Activated naive CD4-positive, alpha-beta T cell treated with anti-CD3 and anti-CD28 coated beads, Interleukin-2, amount 10 ng/mL, durations not matched to agents 5 hours and 36 hours (primary cell): ENCODE measurements at places on chromosomes 4 and X. TPM values are rescaled to one million over a fixed set of nuclear protein-coding genes. Genes with fewer than 3 reads are reported as not detected.

Gene ANTXR2
- 48.8 TPM for total RNA-seq

Gene PRIMPOL
- total RNA-seq: 17.4 TPM

Gene AFM
- not detected for total RNA-seq

Gene F9
- total RNA-seq: not detected

Gene MAPK10
- total RNA-seq: not detected

Gene WFS1
- total RNA-seq: 1.8 TPM

Gene PCYT1B
- 0.05 TPM for total RNA-seq

Gene SLC25A53
- 6.7 TPM for total RNA-seq

Gene PDGFRA
- 0.13 TPM for total RNA-seq

Gene HELT
- not detected for total RNA-seq

Gene MAGEA6
- not detected for total RNA-seq

Gene NDST4
- not detected for total RNA-seq

Gene C4orf50
- total RNA-seq: 0.12 TPM

Gene HADH
- total RNA-seq: 44.7 TPM

Gene MAGED4
- total RNA-seq: 0.28 TPM

Gene ESX1
- not detected for total RNA-seq

Gene RAP2C
- total RNA-seq: 28.9 TPM

Gene NXF2
- total RNA-seq: not detected

Gene LNX1
- not detected for total RNA-seq

Gene GLRB
- not detected for total RNA-seq

Gene SLC25A31
- total RNA-seq: not detected

Gene IQSEC2
- 0.14 TPM for total RNA-seq

Gene UGT2B15
- total RNA-seq: not detected

Gene ARFIP1
- total RNA-seq: 19.1 TPM

Gene CLNK
- 0.15 TPM for total RNA-seq

Gene CLCN4
- not detected for total RNA-seq

Gene MAGEA9B
- not detected for total RNA-seq

Gene TRIML2
- not detected for total RNA-seq

Gene RPS6KA6
- not detected for total RNA-seq

Gene GUCY1B1
- 0.10 TPM for total RNA-seq

Gene MAGEA1
- not detected for total RNA-seq

Gene TLL1
- total RNA-seq: not detected

Gene MXRA5
- total RNA-seq: not detected

Gene ERAS
- not detected for total RNA-seq
